ENCODE measurements at places on chromosomes 7 and 10.

- no peak for DNase-seq
These were observed 14.2 kb upstream of the CAMK2G start for GRCh38 chr10:73888514-73888913.

DNA sequence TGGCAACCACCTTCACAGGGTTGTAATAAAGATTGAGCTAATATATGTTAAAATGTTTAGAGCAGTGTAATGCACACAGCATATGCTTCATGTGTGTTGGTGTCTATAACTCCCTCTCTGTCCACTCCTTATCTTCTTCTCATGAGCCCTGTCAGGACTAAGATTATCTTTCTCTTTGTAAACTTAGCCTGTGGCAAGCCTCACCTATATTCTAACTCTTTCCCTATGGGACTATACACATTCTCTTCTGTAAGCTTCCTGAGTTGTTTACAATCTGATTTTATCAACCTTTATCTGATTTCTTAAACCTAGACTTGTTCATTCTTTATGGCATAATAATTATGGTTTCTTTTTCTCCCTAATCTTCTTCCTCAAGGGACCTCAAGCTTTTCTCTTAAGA lies 2.4 kb upstream of the PIP start:
- no peak for DNase-seq

DNA sequence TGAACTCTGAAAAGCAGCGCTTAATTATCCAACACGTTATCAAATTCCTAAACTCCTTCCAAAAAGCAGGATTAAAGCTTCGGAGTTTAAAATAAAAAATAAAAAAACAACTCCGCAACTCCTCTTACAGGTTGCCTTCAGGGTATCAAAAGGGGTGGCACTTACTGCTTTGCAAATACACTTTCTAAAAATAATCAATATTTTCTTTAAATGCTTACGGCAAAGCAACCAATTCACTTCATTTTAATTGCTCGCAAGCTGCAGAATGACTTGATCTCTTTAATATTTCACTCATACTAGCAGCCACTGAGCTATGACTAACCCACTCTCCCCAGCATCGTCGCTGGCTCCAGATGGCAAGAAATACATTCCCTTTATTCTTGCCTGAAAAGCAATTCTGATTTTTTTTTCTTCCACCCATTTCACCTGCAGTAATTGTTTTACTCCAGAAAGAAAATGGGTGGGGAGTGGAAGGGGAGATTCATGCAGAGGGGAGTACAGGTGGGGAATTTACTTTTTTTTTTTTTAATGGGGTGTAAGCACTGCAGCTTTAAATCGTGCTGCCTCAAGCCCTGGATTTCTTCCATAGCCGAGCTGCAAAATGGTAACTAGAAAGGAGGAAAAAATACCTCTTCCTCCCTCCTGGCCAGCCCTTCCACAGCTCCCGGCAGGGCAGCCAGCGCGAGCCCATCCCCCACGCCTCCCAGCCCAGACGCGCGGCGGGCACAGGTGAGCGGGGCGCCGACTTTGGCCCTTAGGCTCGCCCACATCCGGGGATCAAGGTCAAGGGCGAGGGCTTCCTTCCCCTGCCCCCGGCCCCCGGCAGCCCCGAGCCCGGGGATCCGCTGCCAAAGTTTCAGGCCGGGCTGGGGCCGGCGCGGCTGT lies 54.2 kb upstream of the FHIP2A start:
- DNase-seq, result no peak

DNA sequence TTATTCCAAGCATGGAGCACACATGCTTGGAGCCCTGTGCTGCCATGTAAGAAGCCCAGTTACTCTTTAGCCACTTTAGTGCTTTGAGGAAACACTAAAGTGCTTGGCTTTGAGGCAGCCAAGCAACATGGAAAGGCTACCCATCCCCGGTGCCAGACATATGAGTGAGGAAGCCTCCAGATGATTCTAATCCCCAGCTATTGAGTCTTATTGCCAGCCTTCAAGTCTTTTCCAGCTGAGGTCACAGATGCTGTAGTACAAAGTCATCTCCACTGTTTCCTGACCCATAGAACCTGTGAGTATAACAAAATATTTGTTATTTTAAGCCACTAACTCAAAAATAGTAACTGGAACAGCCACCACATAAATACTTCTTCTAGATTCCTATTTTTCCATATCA lies 91.4 kb upstream of the CYP26C1 start:
- DNase-seq, result no peak
